Cardiac muscle cell (in vitro differentiated cells and primary cell): ENCODE measurements at places on chromosomes 6 and 20. TPM values are rescaled to one million over a fixed set of nuclear protein-coding genes. Genes with fewer than 3 reads are reported as not detected.

DNA sequence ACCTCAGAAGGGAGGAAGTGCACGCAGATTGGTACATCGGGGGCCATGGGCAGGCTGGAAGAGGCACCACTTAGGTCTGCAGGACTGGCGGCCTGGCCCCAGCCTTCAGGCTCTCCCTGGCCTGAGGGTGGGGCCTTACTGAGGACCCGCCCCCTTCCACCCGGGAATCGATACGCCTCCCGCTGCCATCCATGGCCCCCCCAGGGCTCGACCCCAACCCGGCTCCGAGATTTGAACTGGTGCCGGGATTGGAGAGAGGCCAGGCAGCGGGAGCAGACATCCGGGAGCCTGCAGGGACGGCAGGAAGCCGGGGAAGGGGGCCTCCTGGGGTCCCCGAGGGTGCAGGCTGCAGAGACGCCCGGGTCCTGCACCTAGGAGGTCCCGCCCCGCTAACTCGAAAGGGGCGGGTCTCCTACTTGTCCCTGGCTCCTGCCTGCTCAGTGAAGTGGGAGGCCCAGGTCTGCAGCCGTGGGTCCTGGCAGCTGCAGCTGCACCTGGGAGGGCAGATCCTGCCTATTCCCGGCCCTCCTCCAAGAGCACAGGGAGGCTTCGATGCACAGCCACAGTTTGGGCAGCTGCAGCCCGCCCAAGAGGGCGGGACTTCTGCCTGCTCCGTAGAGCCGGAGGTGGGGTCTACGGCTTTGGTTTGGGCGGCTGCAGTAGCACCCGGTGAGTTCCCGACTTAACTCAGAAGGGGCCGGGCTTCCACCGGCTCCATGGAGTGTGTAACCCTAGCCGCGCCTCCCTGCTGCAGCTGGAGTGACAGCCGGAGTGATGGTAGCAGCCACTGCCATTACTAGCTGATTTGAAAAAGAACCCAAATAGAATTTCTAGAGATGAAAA lies 35.2 kb upstream of the TBC1D22B start:
- DNase-seq = peak; percentile 96

Gene GSS
- 50.5 and 69.5 TPM in 2 replicates for total RNA-seq

GRCh38 chr6:14460556-14460955 lies 343.0 kb downstream of the CD83 start:
- DNase-seq = no peak

Gene EEF1A2
- total RNA-seq = 1,016 and 1,067 TPM in 2 replicates

GRCh38 chr6:2891768-2892170 lies 11.3 kb downstream of the SERPINB9 start:
- no peak for DNase-seq

DNA sequence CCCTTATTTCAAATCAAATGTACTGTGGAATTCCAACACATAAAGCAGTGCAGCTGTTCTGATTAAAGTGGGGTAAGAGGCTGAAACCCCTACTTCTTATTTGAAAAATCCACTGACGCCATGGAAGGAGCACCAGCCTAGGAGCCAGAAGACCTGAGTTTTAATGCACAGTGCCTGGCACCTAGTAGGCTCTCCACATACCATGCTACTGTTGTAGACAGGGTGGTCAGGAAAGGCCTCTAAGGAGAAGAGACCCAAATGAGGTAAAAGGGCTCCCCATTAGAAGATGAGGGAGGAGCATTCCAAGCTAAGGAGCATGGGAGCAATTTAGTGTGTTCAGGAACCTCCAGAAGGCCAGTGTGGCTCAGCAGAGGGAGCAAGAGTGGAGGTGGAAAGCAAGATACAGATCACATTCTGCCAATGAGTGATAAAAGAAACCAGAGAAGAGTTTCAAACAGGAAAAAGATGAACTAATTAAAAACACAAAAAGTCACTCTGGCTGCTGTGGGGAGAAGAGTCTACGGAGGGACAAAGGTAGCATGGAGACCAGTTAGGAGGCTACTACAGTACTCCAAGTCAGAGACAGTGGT lies 11.8 kb upstream of the ZNF76 start:
- no peak for DNase-seq

DNA sequence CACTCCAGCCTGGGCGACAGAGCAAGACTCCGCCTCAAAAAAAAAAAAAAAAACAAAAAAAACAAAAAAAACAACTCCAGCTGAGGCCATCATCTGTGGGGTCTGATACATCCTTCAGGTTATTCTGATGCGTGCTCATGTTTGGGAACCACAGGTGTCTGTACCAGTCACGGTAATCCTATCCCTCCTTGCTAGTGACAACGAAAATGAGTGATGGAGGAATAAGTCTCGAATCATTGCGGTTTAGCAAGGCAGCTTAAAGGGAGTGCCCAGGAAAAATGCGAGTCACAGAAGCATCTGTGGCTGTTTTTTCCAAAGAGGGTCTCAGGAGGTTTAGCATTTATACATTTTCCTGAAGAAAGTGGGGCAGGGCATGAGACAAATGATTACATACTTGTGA lies 48.8 kb downstream of the MCUR1 start:
- DNase-seq = no peak

DNA sequence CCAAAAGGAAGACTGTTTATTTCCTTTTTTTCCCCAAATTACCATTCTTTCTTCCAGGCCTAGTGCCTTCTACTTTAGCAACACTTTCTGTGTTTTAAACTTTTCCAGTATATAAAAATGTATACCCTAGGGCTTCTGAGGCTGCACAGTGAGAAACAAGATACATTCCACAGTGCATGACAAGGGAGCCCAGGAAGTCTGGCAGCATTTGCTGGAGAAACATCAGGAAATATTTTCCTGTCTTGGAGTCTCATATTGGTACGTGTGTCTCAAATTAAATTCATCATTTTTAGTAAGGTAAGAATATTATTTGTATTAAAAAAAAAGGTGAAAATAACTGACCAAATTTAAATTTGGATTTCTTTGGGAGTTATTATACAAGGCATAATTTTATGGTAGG lies 662.6 kb downstream of the RFPL4B start:
- DNase-seq = peak; percentile 46

Gene APOM
- total RNA-seq = 2.3 and 2.5 TPM in 2 replicates

DNA sequence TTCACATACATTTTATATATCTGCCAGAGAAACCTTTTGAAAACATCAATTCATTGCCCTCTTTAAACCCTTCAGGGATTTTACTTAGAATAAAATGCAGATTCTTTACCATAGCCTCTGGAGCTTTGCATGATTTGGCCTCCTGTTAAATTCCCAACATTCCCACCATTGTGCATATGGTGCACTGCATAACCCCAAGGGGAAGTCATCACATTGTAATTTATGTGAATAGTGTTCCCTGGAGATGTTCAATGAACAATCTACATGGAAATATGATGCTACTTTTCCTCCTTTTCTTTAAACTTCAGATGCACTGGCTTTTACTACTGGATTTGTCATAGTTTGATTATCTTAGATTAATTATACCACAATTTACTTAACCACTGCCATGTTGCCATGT lies 94.7 kb downstream of the PHF3 start:
- no peak for DNase-seq

DNA sequence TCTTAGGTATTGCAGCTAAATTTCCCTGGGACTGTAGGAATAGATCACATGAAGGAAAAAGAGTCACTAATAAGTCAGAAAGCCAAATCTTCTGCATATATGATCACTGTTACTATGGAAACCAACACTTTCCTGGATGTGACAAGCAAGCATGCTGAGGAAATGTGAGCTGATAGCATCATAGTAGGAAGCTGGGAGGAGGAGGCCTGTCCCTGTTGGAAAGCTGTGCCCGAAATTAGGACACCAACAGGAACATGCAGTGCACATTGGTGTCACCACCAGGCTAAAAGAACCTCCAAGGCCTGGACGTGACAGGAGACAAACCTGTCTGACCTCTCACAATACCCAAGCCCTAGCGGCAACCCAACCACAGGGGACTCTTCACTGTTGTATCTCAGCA lies 181.9 kb upstream of the PCSK2 start:
- DNase-seq = no peak

- no peak for DNase-seq
Observed at GRCh38 chr6:77633471-77633870, 19.4 kb upstream of the MEI4 start.

Gene RIPOR3
- total RNA-seq = 3.0 and 3.8 TPM in 2 replicates

Gene BCAS1
- total RNA-seq = not detected in 2 replicates

Gene RAET1L
- not detected in 2 replicates for total RNA-seq
